ENCODE measurements at places on chromosomes 5 and 9.
A peak's percentile ranks its signal among the peaks of the same experiment; 100 is the strongest.

DNA sequence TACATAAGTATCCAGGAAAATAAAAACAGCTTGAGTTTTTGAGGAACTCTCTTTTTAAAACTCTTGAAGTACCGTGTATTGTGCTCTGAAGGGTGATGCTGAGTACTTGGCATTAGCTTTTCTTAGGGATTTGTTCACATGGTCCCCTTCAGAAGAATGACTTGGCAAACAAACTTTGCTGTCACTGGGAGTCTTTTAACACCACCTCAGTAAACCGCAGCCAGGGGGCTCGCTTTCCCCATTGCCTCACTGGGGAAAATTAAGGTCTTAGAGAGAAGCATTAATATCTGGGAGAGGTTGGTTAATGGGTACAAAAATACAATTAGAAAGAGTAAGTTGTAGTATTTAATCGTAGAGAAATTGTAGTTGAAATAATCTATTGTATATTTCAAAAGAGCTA lies 105.9 kb upstream of the DAP start:
- no peak for DNase-seq

GRCh38 chr5:143208781-143209510 lies 194.5 kb downstream of the NR3C1 start:
- DNase-seq: peak; percentile 23

DNA sequence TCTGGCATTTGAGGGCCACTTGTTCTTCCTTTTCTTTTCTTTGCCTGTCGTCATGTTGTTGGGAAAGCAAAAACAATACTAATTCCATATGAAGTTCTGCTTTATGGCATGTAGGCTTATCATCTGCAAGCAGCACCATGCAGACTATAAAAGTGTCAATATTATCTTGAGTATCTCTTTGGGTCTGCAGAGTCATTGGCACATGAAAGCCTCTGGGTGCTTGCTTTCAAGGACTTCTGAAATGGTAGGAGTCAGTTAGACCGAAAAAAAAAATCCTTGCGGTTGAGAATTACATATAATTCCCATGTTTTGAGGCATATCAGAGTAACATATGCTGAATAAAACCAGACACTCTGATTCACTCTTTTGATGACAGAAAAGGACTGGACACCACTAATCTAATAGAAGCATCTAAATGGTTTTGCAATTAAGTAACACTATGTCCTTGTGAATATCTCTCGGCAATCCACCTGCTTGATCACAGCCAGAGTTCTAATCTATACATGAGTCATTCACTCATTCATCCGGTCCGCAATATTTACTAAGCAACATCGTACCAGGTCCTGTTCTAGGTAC lies 44.4 kb downstream of the GNAQ start:
- no peak for DNase-seq

DNA sequence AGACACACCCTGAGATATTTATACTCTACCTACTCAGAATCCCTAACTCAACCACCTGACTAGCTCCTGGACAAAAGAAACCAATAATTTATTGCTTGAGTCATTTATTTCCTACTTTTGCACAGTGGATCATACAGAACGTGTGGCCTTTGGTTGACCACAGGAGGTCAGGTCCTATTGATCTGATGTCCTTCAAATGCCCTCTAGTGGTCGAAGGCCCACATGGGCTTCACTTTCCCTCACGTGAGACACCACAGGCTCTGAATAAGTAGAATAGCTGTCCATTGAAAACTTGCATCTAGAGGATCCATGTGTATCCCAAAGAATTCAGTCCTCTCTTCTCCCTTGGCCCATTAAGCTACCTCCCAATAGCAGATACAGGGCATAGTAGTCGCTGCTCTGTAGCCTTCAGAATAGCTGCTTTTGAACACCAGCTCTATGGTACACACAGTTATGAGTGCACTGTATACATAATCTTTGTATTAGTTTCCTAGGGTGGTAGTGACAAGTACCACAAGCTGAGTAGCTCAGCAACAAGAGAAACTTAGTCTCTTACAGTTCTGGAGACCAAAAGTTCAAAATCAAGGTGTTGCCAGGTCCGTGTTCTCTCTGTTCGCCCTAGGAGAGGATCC lies 177.6 kb upstream of the SMARCA2 start:
- peak; percentile 39 for DNase-seq

- DNase-seq: no peak
Observed at GRCh38 chr5:149133795-149134777, 7.2 kb upstream of the ABLIM3 start.

DNA sequence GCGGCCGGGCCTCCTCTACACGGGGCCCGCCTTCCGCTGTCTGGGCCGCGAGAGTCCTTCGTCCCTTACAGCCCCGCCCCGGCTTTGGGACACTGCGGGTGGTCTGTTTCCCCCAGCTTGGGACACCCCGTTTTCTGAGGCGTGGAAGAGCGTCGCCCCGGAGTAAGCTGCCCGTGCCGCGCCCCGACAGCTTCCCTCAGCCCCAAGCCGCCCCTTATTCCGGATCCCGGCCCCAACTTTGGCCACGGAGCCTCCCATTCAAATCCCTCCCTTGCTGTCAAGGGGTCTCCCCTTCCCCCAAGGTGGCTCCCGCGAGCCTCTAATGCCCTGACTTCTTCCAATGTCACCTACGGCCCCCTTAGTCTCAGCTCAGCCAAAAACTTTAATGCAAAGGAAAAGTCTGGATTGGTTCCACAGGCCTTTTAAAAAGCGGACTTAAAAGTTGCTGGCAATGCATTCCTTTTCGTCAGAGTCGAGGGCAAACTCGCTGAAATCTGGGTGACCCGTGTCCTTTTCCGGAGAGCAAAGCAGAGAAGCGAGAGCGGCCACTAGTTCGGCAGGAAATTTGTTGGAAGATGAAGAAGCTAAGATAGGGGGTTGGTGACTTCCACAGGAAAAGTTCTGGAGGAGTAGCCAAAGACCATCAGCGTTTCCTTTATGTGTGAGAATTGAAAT lies 19.8 kb downstream of the EXOSC2 start:
- peak; percentile 35 for DNase-seq

DNA sequence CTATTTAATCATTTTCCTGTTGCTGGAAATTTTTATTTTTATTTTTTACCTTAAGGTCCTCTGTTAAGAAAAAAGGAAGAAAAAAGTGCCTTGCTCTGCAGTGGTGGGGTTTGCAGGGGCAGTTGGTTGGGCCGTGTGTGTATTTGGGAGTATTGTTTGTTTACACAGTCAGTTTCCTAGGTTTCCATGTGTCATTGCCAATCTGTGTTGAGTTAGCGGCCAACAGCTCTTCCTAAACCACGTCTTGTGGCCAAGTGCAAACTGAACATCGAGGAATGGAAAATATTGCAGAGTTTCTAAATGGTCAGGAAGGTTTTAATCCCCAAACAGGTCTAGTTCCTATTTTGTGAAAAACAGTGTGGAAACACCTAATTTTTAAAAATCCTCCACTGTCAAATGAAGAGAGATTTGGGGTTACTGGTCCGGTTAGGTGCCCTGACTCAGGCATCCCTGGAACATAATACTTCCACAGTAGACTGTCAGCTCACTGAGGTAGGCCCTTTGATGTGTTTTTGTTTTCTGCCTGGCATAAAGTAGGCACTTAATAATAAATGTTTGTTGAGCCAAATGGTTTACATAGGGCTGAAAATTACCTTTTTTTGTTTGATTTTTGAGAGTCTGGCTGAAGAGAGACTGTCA lies 37.0 kb downstream of the MAMDC2 start:
- no peak for DNase-seq

- no peak for DNase-seq
Observed at GRCh38 chr5:140883373-140883772, 1.4 kb downstream of the PCDHA13 start.

- DNase-seq: no peak
Observed at GRCh38 chr9:14014218-14014617, 299.7 kb downstream of the NFIB start.

GRCh38 chr5:172343741-172344140 lies 60.2 kb upstream of the UBTD2 start:
- DNase-seq: no peak

GRCh38 chr5:155587458-155587857 lies 573.9 kb downstream of the KIF4B start:
- DNase-seq: no peak

DNA sequence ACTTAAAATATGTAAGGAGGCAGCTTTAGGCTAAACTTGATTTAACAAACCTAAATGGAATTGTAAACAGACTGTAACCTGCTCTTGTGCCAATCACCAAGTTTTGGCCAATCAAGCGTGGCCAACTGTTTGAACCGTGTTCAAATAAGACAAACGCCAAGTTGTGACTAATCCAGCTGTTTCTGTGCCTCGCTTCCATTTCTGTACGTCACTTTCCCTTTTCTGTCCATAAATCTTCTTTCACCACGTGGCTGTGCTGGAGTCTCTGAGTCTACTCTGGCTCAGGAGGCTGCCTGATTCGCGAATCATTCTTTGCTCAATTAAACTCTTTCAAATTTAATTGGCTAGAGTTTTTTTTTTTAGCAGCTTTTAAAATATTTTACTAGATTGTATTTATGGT lies 71.3 kb downstream of the LIX1 start:
- peak; percentile 64 for DNase-seq

GRCh38 chr9:137007108-137007815 lies 10.9 kb upstream of the CLIC3 start:
- DNase-seq: no peak

DNA sequence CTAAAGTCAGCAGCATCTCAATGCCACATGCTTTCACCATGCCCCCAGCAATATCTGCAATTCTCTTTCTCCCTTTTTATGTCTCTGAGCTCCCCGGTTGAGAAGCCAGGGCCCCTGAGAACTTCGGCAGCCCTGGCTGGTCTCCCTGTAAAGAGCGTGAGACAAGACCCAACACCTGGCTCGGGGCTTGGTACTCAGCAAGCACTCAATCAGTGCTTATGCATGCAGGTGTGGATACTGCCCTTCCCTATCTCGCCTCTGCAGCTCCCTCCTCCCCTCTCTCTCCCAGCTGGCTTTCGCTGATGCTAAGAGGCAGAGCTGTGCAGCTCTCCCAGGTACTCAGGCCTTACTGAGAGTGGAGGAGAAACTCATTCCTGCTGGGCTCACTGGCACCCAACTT lies 41.7 kb upstream of the AKNA start:
- no peak for DNase-seq

DNA sequence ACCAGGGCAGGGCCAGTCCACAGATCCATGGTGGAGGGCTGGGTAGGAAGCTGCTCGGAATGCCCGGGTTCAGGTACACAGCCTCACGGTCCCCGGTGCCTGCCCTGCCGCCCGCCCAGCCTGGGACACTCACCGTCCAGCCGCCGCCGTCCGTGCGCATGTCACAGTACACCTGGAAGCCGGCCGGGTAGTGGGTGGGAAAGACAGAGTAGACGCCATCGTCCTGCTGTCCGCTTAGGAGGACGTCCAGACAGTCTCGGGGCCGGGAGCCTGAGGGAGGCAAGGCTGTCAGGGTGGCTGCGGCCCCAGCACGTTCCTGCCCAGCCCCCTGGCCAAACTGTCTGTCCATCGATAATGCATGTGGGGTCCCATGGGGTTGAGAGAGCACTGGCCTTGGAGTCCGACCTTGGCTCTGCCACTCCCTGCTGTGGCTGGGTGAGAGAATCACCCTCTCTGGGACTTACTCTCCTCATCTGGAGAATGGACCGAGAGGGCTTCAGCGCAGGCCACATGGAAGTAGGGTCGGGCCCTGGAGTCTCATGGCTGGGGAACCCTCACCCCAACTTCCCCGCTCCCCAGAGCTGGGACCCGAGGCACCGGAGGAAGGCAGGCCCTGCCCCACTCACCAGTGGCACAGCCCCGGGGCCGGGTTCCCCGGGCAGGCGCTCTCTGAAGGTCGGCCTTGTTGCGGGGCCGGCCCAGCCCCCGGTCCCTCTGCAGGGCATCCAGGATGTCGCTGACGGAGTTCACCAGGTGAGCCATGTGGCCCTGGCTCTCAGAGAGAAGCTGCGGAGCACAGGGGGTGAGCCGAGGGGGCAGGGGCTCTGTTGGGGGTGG lies 15.2 kb downstream of the FIBCD1 start:
- DNase-seq: no peak

DNA sequence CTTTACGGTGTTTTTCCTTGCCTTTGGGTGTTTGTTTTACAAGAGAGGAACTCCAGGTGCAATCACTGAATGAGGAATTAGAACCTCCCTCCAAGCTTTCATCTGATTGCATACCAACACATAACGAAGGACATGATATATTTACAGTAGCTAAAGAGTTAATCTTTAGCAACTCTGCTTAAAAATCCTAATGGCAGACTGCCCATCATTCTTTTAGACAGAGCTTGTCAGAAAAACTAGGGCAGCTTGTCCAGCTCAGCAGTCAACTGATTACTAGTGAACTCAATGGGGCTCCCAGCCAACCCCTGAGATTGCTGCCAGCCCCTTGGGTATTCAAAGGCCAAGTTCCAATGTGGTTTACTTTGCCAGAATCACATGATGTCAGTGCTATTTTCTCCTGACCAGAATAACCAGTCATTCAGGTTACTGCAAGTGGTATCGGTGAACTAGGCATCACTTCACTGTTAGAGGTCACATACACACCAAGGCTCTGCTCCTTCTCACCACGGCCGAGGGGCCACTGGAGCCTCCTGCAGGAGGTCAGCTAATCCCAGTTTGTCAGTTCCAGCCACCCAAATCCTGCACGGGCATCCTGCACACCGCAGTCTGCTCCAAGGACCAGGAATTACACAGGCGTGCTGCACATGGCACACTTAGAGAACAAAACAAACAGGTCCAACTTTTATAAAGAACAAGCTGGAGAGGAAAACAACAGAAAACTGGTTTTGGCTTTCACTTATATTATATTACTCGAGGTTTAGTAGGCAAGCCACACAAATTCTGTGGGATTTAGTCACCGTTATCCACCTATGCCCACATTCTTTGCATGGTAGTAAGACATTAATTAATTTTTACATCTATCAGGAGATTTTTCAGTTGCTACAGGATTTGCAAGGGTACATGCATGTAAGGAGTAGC lies 62.5 kb downstream of the NFIB start:
- DNase-seq: peak; percentile 16

- no peak for DNase-seq
Observed at GRCh38 chr5:143147383-143147782, 256.1 kb downstream of the NR3C1 start.

DNA sequence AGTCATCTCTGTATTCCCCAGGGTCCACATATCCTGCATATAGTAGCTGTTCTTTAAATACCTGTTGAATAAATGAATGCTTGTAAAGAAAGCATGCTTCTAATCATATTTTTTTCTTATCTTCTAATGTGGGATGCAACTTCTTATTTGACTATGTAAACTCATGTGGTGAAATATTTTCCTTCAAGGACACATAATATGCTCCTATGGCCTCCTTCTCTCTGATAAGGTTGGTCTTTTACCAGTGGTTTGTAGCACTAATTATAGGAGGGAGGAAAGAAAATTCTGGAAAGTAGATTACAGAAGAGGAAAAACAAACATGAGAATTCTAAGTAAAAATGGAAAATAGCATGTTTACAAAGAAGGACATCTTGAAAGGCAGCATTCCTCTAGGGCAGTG lies 28.6 kb upstream of the C5orf63 start:
- DNase-seq: no peak

DNA sequence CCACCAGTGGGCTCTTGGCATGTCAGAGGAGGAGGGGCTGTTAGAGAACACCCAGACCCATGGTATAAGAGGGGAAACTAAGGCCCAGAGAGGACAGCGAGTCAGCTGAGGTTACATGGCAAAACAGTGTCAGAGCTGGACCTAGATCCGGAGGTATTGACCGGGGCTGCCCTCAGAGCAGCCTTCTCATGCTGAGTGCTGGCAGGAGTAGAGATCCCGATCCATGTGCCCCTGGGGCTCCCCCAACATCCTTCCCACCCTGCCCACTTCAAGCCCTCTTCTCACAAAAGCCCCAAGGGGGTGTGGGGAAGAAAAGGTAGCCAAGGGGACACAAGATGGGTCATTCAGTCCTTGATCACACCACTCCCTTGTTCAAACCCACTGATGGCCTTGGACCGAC lies 19.9 kb downstream of the CSF1R start:
- DNase-seq: no peak

- DNase-seq: no peak
Observed at GRCh38 chr9:127905788-127906191, 6.4 kb upstream of the ST6GALNAC6 start.

GRCh38 chr5:168681556-168682183 lies 102.5 kb upstream of the PANK3 start:
- DNase-seq: no peak

Measured in A673 (cell line).